ENCODE measurements at places on chromosomes 5 and 9. TPM values are rescaled to one million over a fixed set of nuclear protein-coding genes. Genes with fewer than 3 reads are reported as not detected.

Gene SOWAHA
- not detected for total RNA-seq

Gene ADCY2
- 0.18 TPM for total RNA-seq

- no peak for DNase-seq
Measured at GRCh38 chr5:173114536-173114935, 29.8 kb upstream of the BNIP1 start.

DNA sequence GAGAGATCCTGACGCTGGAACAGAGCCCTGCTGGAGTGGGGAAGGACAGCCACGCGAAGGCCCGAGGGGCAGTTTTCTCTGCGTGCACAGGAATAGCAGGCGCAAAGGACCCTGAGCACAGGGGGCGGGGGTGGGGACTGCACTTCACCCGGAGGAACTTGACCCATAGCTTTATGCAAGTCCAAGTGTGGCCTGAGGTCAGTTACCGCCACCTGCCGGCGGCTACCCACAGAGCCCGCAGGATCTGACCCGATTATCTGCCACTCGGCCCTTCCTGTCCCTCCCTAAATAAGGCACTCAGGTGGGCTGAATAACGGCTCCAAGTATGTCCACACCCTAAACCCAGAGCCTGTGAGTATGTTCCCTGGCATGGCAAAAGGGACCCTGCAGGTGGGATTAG is 65.4 kb upstream of the FCN1 start:
- peak; percentile 50 for DNase-seq

- DNase-seq = no peak
Measured at GRCh38 chr9:103707181-103707580, 386.9 kb upstream of the SMC2 start.
